Glutamatergic neuron (in vitro differentiated cells): ENCODE measurements at places on chromosomes 12 and 14. TPM values are rescaled to one million over a fixed set of nuclear protein-coding genes. Genes with fewer than 3 reads are reported as not detected.

PTCSC3 gene
- not detected for total RNA-seq

DNA sequence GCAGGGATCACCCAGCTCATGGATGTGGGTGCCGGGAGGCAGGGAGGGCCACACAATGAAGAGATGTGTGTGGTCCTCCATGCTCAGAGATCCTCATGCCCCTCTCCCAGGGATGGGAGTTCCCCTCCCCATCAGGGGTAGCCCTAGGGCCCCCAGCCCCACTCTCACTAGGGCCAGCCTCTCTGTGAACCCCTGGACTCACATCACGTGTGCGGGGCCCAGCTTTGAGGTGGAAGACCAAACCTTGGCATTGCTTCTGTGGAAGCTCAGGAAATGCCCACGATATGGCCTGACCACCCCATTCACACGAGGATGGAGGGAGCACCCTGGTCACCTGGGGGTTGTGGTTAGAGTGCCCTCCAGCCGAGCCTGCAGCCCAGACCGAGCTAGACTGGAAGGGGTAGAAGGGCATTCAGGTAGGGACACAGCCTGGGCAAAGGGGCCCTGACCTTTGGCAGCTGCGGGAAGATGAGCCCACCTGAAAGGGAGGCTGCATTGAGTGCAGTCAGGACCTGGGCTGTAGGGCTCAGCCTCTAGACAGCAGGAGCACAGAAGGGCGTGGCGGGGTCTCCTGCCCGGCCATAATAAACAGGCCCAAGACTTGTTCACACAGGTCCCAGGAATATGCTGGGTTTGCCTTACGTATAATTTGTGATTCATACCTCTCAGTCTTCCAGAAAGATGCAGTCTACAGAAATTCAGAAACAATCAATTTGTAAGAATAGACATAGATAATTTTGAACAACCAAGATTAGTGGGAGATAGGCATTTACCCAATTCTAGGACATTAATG lies 34.8 kb upstream of the RCOR1 start:
- H3K4me3 ChIP-seq, result no peak overlapping the region
- H3K27ac ChIP-seq, result no peak overlapping the region
- H3K27me3 ChIP-seq, result no peaks in the 10 kb centered on the region
- peaks cover 5% of the 10 kb centered on the region for H3K36me3 ChIP-seq

GRCh38 chr12:108712165-108712924 lies 19.0 kb downstream of the CORO1C start:
- H3K4me1 ChIP-seq, result peaks cover 27% of the 10 kb centered on the region
- no peaks in the 10 kb centered on the region for H3K27me3 ChIP-seq
- no peak for DNase-seq
- H3K27ac ChIP-seq, result no peak overlapping the region
- no peak overlapping the region for H3K4me3 ChIP-seq

GRCh38 chr14:93675651-93676050 lies 112.6 kb downstream of the PRIMA1 start:
- peaks cover 16% of the 10 kb centered on the region for H3K36me3 ChIP-seq
- no peaks in the 10 kb centered on the region for H3K4me1 ChIP-seq
- no peak overlapping the region for H3K4me3 ChIP-seq
- DNase-seq, result no peak
- H3K27me3 ChIP-seq, result no peaks in the 10 kb centered on the region
- no peak overlapping the region for H3K27ac ChIP-seq

GRCh38 chr14:24875203-24875838 lies 174.6 kb downstream of the STXBP6 start:
- H3K4me3 ChIP-seq, result no peak overlapping the region
- H3K27me3 ChIP-seq, result peaks cover 2% of the 10 kb centered on the region
- no peak for DNase-seq
- H3K4me1 ChIP-seq, result peaks cover 24% of the 10 kb centered on the region

AQP6 gene
- total RNA-seq, result 0.37 TPM

DNA sequence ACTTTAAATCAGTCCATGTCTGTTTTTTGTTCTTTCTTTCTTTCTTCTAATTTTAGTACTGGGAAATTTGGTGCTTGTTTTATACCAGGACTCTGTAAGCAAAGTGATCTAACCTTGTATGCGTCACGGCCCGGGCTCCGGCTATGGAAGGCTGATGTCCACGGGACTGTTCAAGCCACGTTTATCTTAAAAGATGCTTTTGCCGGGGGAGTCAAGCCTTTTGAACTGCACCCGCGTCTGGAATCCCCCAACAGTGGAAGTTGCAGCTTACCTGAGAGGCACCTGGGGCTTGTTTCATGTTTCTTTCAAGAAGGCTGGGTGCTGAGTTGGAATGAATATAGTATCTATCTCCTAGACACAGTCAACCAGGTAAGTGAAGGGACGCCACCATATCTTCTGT lies 62.2 kb downstream of the TECPR2 start:
- no peaks in the 10 kb centered on the region for H3K27me3 ChIP-seq
- no peak overlapping the region for H3K27ac ChIP-seq
- no peak overlapping the region for H3K4me3 ChIP-seq
- no peak for DNase-seq
- H3K36me3 ChIP-seq, result no peaks in the 10 kb centered on the region

HSPB8 gene
- total RNA-seq, result 0.32 TPM

- H3K4me3 ChIP-seq, result no peak overlapping the region
- H3K27ac ChIP-seq, result no peak overlapping the region
- no peaks in the 10 kb centered on the region for H3K36me3 ChIP-seq
- H3K27me3 ChIP-seq, result peaks cover 7% of the 10 kb centered on the region
Measured at GRCh38 chr12:120652656-120653435, 12.4 kb downstream of the CABP1 start.

DNA sequence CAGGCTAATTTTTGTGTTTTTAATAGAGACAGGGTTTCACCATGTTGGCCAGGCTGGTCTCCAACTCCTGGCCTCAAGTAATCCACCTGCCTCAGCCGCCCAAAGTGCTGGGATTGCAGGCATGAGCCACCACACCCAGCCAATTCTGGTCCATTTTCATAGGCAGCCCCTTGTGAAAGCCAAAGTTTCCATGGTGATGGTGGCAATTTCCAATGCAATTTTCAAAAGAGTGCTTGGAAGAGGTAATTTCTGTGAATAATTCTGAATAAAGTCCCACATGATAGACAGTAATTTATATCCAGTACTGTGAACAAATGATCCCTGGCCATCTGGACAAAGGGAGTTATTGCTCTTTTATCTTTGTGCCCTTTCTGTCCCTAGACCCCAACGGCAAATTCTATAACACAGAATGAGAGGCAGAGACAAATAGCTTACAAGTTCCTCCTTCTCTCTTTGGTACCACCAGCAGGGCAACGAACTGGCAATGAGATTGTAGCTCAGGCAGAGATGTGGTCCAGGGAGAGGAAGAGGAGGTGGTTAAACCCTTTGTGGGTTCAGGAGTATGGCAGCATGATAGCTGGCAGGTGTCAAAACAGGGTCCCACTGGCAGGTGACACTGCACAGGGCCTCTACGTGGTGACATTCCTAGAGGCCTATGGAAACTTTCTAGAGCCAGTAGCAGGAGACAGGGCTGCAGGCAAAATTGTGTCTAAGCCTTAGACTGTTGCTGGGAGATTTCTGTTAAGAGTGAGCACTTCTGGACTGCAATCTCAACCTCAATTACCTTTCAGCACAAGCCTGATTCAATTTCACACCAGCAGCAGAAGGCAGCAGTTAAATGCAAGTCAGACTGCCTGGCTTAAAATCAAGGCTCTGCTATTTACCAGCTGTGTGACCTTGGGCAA lies 46.5 kb downstream of the NT5DC3 start:
- no peak for DNase-seq
- no peak overlapping the region for H3K27ac ChIP-seq
- no peaks in the 10 kb centered on the region for H3K36me3 ChIP-seq
- no peak overlapping the region for H3K4me3 ChIP-seq

- H3K4me3 ChIP-seq, result no peak overlapping the region
- peaks cover 10% of the 10 kb centered on the region for H3K4me1 ChIP-seq
Measured at GRCh38 chr12:22856178-22856577, 231.2 kb downstream of the ETNK1 start.

MMP14 gene
- 162 TPM for total RNA-seq

C12orf50 gene
- 0.25 TPM for total RNA-seq

COX8C gene
- total RNA-seq, result not detected

GRCh38 chr12:5197656-5198055 lies 154.0 kb downstream of the KCNA5 start:
- H3K4me1 ChIP-seq, result peaks cover 7% of the 10 kb centered on the region
- no peaks in the 10 kb centered on the region for H3K36me3 ChIP-seq
- H3K27me3 ChIP-seq, result peaks cover 3% of the 10 kb centered on the region
- H3K4me3 ChIP-seq, result no peak overlapping the region
- H3K27ac ChIP-seq, result no peak overlapping the region
- no peak for DNase-seq

DNA sequence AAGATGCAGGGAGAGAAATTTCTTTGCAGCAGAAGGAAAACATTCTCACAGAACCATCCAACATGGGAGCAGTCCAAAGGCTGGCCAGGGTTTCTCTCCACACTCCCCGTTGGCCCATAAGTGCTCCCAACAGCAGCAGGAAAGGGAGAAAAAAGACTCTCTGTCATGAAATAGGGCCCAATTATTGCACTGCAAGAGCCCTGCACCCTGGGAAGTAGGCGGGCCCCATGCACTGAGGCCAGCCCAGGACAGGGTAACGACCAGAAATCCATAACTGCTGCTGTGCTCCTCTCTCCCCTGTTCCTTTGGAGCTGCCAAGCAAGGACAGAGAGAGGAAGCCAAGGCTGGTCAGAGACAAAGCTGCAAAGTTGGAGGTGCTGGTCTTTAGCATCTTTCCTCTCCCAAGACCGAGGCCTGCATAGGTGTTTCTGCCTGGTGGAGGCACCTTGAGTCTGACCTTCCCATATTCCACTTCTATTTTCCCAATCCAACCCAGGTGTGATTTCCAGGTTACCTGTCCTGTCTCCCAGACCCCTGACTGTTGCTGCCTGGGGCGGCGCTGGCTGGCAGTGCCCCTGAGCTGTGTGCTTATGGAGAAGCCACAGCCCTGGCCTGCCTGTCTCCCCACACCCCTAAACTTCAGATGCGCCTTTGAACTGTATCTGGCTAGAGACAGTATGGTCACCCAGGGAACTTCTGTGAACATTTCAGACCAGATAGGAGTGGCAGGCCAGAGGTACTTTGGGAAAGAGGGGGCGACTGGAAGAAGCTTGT lies 6.8 kb downstream of the GALNT16 start:
- no peaks in the 10 kb centered on the region for H3K36me3 ChIP-seq
- no peak for DNase-seq
- H3K27ac ChIP-seq, result no peak overlapping the region
- H3K4me1 ChIP-seq, result peaks cover 38% of the 10 kb centered on the region

GRCh38 chr14:32259368-32260013 lies 56.4 kb upstream of the RNU6-8 start:
- peaks cover 31% of the 10 kb centered on the region for H3K36me3 ChIP-seq
- no peak overlapping the region for H3K4me3 ChIP-seq
- no peaks in the 10 kb centered on the region for H3K4me1 ChIP-seq
- no peak for DNase-seq
- peaks cover 2% of the 10 kb centered on the region for H3K27me3 ChIP-seq

DNA sequence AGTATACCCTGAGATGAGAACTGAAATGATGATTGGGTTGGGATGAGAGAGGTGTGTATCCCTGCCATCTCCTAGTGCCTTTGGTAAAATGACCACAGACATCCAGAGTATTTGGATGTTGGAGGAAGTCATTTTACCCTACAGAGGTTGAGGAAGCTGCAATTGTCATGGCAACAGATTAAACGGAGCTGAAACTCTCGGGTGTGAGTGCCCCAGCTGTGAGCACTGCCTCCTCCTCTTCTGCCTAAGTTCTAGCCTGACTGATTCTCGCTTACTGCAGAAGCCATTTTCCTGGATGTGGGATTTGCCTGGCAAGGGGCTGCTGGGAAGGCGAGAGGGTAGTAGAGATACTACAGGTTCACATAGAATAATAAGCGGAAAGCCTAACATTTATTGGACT lies 10.3 kb upstream of the PPP4R4 start:
- no peak overlapping the region for H3K27ac ChIP-seq
- H3K4me1 ChIP-seq, result peaks cover 5% of the 10 kb centered on the region
- no peak overlapping the region for H3K4me3 ChIP-seq
- H3K36me3 ChIP-seq, result no peaks in the 10 kb centered on the region
- no peak for DNase-seq
- peaks cover 6% of the 10 kb centered on the region for H3K27me3 ChIP-seq

FLVCR2 gene
- total RNA-seq, result not detected

GRCh38 chr12:15201056-15201455 lies 20.2 kb downstream of the RERG start:
- no peak for DNase-seq
- no peaks in the 10 kb centered on the region for H3K27me3 ChIP-seq
- H3K36me3 ChIP-seq, result peaks cover 5% of the 10 kb centered on the region
- no peak overlapping the region for H3K27ac ChIP-seq
- no peak overlapping the region for H3K4me3 ChIP-seq

GRCh38 chr12:13211859-13212664 lies 15.5 kb downstream of the EMP1 start:
- H3K4me1 ChIP-seq, result no peaks in the 10 kb centered on the region
- no peak overlapping the region for H3K4me3 ChIP-seq
- DNase-seq, result peak; percentile 71
- no peak overlapping the region for H3K27ac ChIP-seq
- no peaks in the 10 kb centered on the region for H3K27me3 ChIP-seq
- H3K36me3 ChIP-seq, result no peaks in the 10 kb centered on the region

ST8SIA1 gene
- total RNA-seq, result 22.0 TPM

DNA sequence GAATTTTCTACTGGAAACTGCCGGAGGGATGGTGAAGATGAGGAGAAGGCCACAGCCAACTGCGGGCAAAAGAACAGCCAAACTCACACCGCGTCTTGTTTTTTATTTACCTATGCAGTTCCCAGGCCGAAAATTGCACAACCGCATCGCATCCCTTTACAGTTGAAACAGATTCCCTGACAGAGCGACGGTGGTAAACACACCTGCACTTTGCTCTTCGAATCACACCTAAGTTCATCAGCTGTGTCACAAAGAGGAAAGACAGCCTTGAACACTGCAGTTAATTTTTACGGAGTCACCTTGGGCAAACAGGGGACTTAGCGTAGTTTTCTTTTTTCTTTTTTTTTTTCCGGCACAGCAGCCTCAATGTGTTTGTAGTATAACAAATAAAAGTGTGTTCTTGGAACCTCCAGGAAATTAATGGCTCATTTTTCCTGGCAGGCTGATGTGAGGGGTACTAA lies 272.0 kb upstream of the DIO3 start:
- no peaks in the 10 kb centered on the region for H3K27me3 ChIP-seq
- no peaks in the 10 kb centered on the region for H3K36me3 ChIP-seq
- no peak overlapping the region for H3K4me3 ChIP-seq
- DNase-seq, result no peak
- H3K27ac ChIP-seq, result no peak overlapping the region
- no peaks in the 10 kb centered on the region for H3K4me1 ChIP-seq

CDKN1B gene
- total RNA-seq, result 36.0 TPM

DNA sequence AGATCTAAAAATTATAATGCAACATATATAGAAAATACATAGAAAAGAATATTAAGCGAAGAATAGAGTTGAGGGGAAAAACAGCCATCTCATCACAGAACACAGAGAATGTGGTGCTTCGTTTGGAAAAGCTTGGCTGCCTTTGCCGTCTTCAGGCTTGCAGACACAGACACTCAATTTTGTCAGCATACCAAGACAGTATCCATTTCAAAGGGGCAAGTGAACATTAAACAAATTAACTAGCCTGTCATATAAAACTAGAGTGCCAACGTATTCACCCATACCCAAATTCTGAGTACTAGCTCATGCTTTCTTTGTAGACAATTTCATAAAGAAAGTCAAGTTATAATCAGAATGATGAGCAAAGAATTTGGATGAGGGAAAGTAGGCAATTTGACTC lies 40.5 kb downstream of the DMAC2L start:
- H3K36me3 ChIP-seq, result no peaks in the 10 kb centered on the region
- DNase-seq, result no peak
- H3K4me3 ChIP-seq, result no peak overlapping the region
- peaks cover 1% of the 10 kb centered on the region for H3K4me1 ChIP-seq

GRCh38 chr14:94558842-94559241 lies 2.4 kb upstream of the SERPINA4 start:
- H3K36me3 ChIP-seq, result peaks cover 5% of the 10 kb centered on the region
- no peaks in the 10 kb centered on the region for H3K27me3 ChIP-seq
- no peaks in the 10 kb centered on the region for H3K4me1 ChIP-seq
- DNase-seq, result no peak
